Urinary bladder (tissue), 4 donors: ENCODE measurements at places on chromosomes 16 and 17. TPM values are rescaled to one million over a fixed set of nuclear protein-coding genes. Genes with fewer than 3 reads are reported as not detected.

GRCh38 chr17:20094777-20095176, 85.6 kb downstream of the SPECC1 start:
- DNase-seq: no peak

- DNase-seq: no peak
Measured at GRCh38 chr16:72568502-72568901, 396.5 kb upstream of the PMFBP1 start.

- DNase-seq: no peak
Measured at GRCh38 chr17:8740486-8740885, 4.2 kb downstream of the CCDC42 start.

DNA sequence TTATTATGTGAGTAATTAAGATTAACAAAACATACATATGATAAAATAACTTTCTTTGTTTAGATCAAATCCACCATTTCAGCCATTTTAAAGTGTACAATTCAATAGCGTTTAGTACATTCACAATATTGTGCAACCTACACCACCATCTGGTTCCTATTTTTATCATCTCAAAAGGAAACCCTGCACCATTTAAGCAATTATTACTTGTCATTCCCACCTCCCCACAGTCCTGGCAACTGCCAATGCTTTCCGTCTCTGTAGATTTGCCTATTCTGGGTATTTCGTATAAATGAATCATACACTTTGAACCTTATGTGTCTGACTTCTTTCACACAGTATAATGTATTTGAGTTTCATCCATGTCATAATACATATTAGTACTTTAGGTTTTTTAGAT, 162.5 kb upstream of the CNTNAP4 start:
- DNase-seq: no peak

- no peak for DNase-seq
Measured at GRCh38 chr17:50314456-50315011, 31.4 kb upstream of the XYLT2 start.

GRCh38 chr16:5709889-5710288, 612.3 kb upstream of the EEF2KMT start:
- DNase-seq: no peak

- DNase-seq: no peak
Measured at GRCh38 chr17:76405967-76406647, 21.7 kb downstream of the SPHK1 start.

DNA sequence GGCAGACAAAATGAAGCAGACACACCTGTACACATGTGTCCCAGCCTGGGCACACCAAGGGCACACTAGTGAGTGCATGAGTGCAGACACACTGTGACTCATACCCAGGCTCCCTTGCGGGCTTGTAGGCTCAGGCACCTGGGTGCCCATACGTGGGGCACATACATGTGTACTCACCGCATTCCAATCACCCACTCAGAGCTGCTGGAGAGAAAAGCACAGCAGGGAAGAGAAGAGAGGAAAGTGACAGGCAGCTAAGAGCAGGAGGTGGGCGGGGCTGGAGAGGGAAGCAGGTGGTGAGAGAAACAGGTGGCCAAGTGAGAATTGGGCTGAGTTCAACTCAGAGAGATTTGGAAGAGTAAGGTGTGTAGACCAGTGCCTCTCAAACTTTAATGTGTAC, 54.0 kb downstream of the TMEM132E start:
- no peak for DNase-seq

GRCh38 chr17:32870969-32871368, 6.0 kb downstream of the MYO1D start:
- DNase-seq: no peak

DNA sequence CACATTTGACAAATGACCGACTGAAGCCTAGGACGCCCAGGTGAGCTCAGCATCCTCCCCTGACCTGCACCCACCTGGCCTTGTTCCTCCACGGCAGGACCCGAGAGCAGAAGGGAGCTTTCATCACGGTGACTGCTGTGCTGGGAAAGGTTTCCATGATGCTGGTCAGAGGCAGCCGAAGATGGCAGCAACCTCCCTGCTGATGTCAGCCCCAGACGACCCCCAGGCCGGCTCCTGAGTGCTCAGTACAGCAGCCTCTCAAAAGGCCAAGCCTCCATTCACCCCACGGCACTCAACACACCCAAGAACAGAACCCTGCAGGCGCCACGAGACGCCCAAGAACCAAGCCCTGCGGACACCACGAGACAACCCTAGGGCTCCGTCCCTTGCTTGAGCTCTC, 119.8 kb downstream of the ANKRD11 start:
- no peak for DNase-seq

DNA sequence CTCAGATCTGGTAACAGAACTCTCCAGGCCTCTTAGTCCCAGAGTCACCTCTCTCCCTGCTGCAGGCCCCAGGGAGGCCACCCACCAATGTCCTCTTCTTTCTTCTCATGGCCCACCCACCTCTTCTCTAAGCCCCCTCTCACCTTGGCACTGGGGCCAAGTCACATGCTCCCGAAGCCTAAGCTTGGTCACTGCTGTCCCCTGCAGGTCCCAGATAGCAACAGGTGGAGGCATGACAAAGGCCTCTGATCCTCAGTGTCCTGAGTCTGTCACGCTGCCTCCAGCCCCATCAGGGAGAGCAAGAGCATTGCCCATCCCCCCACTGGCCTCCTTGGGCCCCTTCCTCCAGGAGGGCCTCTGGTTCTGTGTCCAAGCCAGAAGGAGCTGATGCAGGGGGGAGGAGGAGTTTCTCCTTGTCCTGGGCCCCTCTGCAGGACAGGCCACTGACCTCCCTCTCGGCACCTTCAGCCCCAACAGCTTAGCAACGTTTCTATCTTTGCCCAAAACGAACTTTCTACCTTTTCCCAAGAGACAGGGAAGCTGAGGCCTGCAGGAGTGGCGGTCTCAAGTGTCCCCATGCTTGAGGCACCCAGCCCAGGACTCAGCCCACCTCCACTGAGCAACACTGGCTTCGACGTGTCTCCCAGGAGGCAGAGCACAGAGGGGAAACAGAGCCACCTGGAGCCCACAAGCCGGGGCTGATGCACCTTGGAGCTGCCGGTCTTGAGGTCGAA, 8.6 kb downstream of the P2RX1 start:
- no peak for DNase-seq

DNA sequence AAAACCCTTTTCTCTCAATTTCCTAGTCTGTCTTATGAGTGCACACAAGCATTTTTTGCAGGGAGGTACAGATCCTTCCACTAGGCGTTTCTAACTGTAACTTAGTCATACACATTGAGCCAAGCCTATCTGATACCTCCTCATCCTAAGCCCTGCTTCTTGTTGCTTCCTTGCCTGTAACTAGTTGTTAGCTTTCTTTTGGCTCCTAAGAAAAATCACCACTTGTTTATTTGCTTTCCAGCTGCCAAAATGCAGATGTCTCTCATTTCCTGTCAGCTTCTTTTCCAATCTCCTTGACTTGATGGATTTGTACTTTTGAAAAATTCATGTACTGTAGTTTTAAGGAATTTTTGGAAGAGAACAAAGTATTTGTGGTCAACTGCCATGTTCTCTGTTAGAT, 73.7 kb downstream of the TNRC6C start:
- no peak for DNase-seq

- peak; percentile 7 for DNase-seq
Measured at GRCh38 chr17:31008374-31009041, 37.7 kb downstream of the RNF135 start.

GRCh38 chr16:63703612-63704011, 1418.3 kb downstream of the CDH11 start:
- no peak for DNase-seq

DNA sequence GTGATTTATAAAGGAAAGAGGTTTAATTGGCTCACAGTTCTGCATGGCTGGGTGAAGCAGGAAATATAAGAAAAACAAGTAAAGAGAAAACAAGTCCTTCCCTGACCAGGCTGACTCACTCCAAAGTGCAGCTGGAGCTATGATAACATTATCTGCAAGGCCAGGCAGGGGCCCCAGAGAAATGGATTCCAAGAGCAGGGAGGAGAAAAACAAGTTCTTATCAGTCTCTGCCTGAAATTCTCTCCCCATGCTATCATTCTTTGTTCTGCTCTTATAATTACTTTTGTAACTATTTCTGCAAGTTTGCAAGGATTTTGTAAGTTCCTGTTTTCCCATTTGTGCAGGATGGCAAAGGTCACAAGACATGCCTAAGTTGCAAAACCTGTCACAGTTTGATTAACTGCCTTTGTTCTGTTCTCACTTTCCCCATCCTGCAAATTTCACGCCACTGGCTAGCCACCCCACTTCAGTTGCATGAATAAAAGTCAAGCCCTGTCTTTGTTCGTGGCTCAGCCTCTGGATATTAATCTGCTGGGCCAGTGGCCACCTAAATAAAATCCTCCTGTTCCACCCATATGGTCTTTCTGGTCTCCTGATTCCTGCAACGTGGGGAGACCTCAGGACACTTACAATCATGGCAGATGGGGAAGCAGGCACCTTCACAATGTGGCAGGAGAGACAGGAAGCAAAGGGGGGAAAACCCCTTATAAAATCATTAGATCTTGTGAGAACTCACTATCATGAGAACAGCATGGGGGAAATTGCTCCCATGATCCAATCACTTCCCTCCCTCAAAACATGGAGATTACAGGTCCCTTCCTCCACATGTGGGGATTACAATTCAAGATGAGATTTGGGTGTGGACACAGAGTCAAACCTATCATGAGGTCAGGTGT, 13.1 kb downstream of the ABCA9 start:
- peak; percentile 59 for DNase-seq

GRCh38 chr17:35666070-35666469, 65.4 kb upstream of the RASL10B start:
- no peak for DNase-seq

GRCh38 chr16:18933501-18933900, 7.3 kb upstream of the SMG1 start:
- DNase-seq: no peak

DNA sequence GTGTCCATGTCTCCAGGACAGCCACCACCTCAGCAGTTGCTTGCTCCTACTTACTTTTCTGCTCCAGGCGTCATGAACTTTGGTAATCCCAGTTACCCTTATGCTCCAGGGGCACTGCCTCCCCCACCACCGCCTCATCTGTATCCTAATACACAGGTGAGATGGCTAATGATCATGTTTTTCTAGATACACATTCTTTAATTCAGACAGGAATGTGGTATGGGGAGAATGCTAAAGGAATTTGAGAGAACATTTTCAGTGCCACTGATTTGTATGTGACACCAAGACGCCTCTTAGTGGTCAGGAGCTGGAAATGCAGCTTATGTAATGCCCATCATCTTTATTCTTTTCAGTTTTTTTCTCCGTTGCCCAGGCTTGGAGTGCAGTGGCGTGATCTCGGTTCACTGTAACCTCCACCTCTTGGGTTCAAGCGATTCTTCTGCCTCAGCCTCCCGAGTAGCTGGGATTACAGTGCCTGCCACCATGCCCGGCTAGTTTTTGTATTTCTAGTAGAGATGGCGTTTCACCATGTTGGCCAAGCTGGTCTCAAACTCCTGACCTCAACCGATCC, 8.9 kb upstream of the RAPGEFL1 start:
- DNase-seq: peak; percentile 35

- DNase-seq: peak; percentile 6
Measured at GRCh38 chr17:4004517-4005295, 40.5 kb upstream of the ATP2A3 start.

CARD14 gene
- 3.3 TPM for total RNA-seq

EFNB3 gene
- total RNA-seq: 3.3 TPM

ATP6V0C gene
- total RNA-seq: 15.0 TPM

PYY gene
- total RNA-seq: not detected

PTX4 gene
- total RNA-seq: not detected

CES5A gene
- total RNA-seq: not detected

PPL gene
- total RNA-seq: 10.1 TPM

NPIPB13 gene
- 3.8 TPM for total RNA-seq

CCL4L2 gene
- total RNA-seq: 2.0 TPM

RAB34 gene
- total RNA-seq: 63.7 TPM

TP53TG3F gene
- total RNA-seq: not detected

CA4 gene
- total RNA-seq: 0.42 TPM

MAP1LC3B gene
- total RNA-seq: 27.3 TPM

ACE gene
- 8.0 TPM for total RNA-seq
